ENCODE measurements at places on chromosomes 7 and 10. TPM values are rescaled to one million over a fixed set of nuclear protein-coding genes. Genes with fewer than 3 reads are reported as not detected.

GRCh38 chr7:97373736-97374135 is 256.2 kb downstream of the SDHAF3 start:
- H3K27me3 ChIP-seq: no peaks in the 10 kb centered on the region
- H3K4me3 ChIP-seq: no peak overlapping the region
- no peaks in the 10 kb centered on the region for H3K36me3 ChIP-seq
- H3K4me1 ChIP-seq: no peaks in the 10 kb centered on the region
- no peak overlapping the region for H3K27ac ChIP-seq

DNA sequence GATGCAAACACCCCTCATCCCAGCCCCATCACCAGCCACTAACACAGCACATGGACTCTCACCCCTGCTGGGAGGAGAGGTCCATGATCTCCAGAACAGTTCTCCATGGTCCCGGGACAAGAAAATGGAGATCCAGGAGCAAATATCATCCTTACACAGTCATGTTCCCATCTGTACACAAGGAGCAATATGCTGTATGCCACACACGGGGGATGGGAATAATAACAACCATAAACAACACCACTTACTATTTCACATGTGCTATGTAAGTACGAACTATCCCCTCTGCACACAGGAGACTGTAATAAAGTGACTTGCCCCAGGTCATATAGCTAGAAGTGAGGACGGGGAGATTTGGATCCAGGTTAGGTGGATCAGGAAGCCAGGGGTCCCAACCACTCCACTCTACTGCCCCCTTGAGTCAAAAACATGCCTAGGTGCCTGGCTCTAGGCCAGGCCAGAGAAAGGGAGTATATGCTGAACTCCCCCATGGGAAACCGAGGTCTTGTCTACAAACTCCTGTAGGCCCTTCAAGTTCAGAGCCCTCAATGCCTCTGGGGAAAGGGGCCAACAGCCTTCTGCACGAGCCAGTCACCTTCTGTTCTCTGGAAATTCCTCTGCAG is 34.1 kb downstream of the LRRC20 start:
- no peak for DNase-seq
- no peaks in the 10 kb centered on the region for H3K4me1 ChIP-seq
- no peak overlapping the region for H3K4me3 ChIP-seq
- no peak overlapping the region for H3K27ac ChIP-seq
- H3K36me3 ChIP-seq: no peaks in the 10 kb centered on the region

- H3K27me3 ChIP-seq: no peaks in the 10 kb centered on the region
- H3K27ac ChIP-seq: no peak overlapping the region
- H3K4me1 ChIP-seq: no peaks in the 10 kb centered on the region
- H3K4me3 ChIP-seq: no peak overlapping the region
Measured at GRCh38 chr10:91864744-91865143, 44.5 kb downstream of the FGFBP3 start.

GRCh38 chr7:51356849-51357516 is 40.4 kb upstream of the COBL start:
- no peak overlapping the region for H3K4me3 ChIP-seq
- no peaks in the 10 kb centered on the region for H3K36me3 ChIP-seq
- no peaks in the 10 kb centered on the region for H3K27me3 ChIP-seq

GTPBP4 gene
- total RNA-seq: 26.8 TPM

Measured in suprapubic skin (tissue), 4 donors.